ENCODE measurements at places on chromosomes 7 and 10.

- peak; percentile 14 for DNase-seq
Observed at GRCh38 chr10:118543714-118544400, 51.6 kb downstream of the PRLHR start.

DNA sequence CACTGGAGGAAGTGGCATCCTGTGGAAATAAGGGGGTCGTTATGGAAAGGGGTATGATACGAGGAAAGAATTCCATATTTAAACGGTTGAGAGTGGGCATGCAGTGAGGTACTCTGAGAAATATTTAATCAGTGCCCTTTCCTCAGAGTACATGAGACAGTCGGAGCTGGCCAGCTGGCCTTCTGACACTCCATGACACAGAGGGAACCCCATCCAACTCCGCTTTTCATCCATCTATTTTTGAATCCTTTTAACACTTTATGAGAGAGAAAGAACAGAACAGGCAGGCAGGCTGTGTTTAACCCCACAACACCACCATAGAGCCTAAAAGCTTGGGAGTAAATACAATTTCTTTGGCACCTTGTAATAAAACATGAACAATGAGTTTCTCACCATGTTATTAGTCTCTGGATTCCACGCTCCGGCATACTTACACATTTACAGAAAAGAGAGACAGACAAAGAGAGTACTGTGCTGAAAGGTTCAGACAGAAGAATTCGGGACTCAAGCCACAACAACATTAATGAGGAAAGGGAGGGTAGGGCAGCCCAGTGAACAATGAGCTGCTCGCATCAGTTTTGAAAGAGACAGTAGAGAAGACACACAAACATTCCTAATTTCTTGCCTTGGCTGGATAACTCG is 124.2 kb upstream of the PDLIM1 start:
- DNase-seq: no peak

DNA sequence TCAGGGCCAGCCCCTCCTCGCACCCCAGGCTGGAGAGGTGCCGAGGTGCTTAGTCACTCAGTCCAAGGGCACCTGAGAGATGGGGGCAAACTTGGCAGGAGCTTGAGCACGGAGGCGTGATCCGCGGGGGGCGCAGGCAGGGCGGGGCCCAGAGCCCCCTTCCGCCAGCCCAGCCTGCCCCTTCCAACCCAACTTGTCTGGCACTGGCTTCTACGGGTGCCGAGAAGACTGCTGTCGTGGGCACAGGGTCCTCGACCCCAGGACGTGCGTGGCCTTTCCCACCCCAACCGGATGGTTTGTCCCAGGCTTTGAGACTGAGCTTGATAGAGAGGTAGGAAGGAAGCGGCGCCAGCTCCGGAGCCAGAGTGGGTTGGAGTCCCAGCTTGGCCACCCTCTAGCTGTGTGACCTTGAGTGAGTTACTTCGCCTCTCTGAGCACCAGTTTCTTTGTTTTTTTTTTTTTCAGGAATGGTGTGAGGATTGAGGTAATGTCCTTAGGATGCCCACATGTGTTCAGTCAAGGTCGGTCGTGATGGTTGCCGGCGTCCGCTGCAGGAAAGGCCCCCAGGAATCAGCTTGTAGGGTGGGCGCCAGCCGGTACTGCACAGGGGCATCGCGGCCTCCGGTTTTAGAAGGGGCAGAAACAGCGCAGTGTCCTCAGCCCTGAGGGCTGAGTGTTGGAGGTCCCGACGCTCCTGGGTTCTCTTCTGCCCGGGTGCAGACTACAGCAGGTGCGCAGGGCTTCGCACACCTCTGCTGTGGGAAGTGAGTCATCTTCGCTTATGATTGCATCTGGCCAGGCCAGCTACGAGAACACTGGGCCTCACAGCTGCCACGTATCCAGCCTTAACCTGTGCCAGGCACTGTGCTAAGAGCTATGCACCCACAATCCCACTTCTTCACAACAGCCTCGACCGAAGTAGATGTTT is 28.6 kb upstream of the VAX1 start:
- DNase-seq: no peak

- no peak for DNase-seq
Observed at GRCh38 chr7:143375298-143376034, 5.7 kb upstream of the ZYX start.

- DNase-seq: peak; percentile 26
Observed at GRCh38 chr10:50622706-50623662, 772 bp downstream of the SGMS1 start.

DNA sequence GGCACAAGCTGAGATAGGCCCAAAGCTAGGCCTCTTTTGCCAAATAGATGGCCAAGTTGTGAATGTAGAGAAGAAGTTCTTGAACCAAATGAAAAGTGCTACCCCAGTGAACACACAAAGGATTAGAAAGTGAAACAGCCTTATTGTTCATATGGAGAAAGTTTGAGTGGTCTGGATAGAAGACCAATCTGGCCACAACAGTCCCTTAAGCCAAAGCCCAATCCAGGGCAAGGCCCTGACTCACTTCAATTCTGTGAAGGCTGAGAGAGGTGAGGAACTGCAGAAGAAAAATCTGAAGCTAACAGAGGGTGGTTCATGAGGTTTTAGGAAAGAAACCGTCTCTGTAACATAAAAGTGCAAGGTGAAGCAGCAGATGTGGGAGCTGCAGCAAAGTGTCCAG is 18.7 kb upstream of the ATP6V0A4 start:
- DNase-seq: no peak

- DNase-seq: no peak
Observed at GRCh38 chr7:41247143-41247865, 455.6 kb downstream of the INHBA start.

- no peak for DNase-seq
Observed at GRCh38 chr10:32371101-32371500, 24.1 kb upstream of the EPC1 start.

DNA sequence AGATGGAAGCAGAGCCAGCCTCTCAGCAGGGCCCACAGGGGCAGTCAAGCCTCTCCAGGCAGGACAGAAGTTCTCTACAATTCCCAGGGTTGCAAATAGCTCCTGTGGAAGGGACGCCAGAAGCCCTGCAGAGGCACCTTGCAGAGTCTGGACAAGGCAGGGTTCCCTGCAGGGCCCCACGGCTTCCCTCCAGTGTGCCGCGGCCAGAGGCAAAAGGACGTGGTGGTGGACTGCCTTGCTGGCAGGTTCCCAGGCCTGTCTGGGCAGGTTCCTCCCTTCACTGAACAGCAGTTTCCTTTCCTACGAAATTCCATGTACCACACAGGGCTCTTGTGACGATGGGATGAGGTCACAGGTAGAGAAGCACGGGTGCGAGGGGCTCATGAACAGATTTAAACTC is 25.1 kb downstream of the UPP1 start:
- no peak for DNase-seq

GRCh38 chr10:114313866-114314265 is 74.8 kb downstream of the VWA2 start:
- DNase-seq: no peak

GRCh38 chr10:89236226-89236797 is 15.3 kb downstream of the LIPA start:
- no peak for DNase-seq

GRCh38 chr7:3520206-3520605 is 219.2 kb downstream of the SDK1 start:
- DNase-seq: no peak

GRCh38 chr10:23442936-23443335 is 4.1 kb downstream of the OTUD1 start:
- no peak for DNase-seq

DNA sequence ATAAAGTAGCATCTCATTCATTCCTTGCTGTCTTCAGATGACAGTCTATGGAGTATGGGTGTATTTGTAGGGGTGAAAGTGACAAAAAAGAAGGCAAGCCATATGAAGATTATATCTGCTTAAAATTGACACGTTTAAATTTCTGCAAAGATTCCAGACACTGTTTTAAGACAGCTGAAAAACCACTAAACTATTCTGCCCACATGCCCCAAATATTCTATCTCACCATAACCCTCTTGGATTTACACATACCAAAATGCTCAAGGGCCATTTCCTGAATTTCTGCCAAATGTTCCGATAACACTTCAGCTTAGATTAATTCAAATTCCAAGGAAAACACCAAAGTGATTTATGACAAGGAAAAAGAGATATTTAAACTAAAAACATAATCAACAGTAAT is 99.9 kb upstream of the IL6 start:
- no peak for DNase-seq

- DNase-seq: no peak
Observed at GRCh38 chr7:26853788-26854393, 10.5 kb downstream of the SKAP2 start.

- DNase-seq: no peak
Observed at GRCh38 chr7:66189695-66190503, 15.2 kb upstream of the TPST1 start.

GRCh38 chr10:10078446-10078845 is 939.2 kb upstream of the CELF2 start:
- DNase-seq: no peak

GRCh38 chr10:6543431-6544005 is 36.6 kb downstream of the PRKCQ start:
- DNase-seq: peak; percentile 54

DNA sequence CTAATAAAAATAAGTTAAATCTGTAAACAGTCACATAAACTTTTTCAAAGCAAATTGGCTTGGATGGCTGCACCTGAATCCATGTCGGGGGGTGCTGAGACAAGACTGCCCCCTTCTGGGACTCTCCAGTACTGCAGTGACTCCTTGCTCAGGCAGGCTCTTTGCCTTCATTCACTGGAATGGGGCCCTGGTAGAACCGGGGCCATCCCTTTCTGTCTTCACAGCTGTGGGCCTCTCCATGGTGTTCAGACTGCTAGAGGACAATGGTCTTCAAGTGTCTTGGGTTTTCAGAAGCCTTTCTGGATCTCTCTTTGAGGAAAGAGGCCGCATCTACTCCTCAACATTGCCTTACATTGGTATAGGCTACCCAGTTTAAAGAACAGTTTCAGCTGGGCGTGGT is 16.1 kb upstream of the IMPDH1 start:
- peak; percentile 65 for DNase-seq

DNA sequence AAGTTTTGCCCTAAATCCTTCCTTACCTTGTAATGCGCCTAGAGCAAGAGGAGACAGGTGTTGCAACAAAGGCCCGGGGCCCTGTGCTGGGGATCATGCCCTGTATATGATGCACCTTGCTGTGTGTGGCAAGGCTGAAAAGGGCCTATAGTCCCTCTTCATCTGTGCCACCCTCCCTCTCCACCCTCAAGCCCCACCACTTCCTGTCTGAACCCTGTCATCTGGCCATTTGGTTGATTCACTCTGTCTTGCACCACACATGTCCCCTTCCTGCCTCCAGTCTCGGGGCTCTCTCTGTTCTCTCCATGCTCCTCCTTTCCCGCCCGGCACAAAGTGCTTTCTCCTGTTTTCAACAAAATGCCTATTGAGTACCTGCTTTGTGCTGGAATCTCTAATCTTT is 11.5 kb upstream of the MALSU1 start:
- no peak for DNase-seq

DNA sequence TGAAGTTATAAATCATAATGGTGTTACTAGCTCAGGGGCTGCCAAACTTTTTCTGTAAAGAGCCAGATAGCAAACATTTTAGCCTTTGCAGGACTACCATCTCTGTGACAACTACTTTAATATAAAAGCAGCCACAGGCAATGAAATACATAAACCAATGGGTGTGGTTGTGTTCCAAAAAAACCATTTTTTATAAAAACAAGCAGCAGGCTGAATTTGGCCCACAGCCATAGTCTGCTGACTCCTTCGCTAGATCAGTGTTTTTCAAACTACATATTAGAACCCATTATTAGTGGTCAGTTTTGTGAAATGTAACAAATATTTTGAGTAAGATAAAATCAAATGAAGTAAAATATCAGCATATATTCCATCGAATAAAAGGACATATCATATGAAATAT is 13.6 kb downstream of the GNG11 start:
- no peak for DNase-seq

GRCh38 chr10:115525141-115525540 is 432.0 kb downstream of the ATRNL1 start:
- DNase-seq: no peak

- DNase-seq: no peak
Observed at GRCh38 chr7:135247746-135248471, 14.3 kb downstream of the STRA8 start.

DNA sequence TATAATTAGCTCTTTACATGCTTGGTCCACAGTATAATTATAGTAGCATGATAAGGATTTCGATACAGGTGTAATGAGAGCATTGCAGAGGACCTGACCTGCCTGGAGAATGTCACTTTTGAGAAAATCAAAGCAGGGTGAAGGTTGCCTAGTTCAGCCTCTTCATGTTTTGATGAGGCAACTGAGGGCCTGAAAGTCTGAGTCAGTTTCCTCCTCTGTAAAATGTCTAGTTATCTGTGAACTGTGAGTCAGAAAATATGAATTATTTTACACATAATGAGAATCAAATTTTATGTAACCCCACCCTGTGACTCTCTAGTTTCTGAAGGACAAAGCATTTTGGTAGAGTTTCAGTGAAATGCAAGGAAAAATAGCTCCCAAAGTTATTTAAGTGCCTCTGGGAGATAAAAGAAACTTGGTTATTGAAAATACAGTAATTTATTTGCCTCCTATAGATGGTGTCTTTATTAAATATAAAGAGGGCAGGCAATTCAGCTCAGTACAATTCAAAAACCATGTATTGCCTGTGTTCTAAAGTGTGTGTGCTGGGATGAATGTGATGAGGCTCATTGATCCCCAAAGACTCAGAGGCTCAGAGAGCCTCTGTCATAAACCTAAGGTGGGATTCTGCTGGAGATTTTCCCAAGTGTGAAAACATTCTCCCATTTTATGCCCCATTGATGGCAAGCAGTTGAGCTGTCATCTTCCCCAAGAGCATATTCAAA is 37.3 kb upstream of the SAMD9L start:
- no peak for DNase-seq

- DNase-seq: no peak
Observed at GRCh38 chr10:113019692-113020474, 69.8 kb downstream of the TCF7L2 start.

GRCh38 chr10:93654201-93654600 is 41.9 kb downstream of the PDE6C start:
- no peak for DNase-seq

DNA sequence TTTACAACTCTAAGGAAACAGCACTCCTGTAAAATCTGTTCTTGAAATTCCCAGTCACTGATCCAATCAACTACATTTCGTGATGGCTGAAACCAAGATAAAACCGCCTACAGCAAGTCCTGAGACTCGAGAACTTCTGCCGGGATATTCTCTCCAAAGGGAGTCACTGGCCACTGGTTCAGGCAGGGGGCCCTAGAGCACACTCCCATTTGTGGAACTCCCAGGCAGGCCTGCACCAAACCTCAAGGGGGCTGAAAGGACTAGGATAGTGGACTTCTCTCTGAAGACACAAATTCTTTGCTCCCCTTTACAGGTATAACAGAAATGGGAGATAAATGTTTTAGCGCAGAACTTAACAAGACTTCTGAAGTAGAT is 16.3 kb downstream of the CYTH3 start:
- no peak for DNase-seq

DNA sequence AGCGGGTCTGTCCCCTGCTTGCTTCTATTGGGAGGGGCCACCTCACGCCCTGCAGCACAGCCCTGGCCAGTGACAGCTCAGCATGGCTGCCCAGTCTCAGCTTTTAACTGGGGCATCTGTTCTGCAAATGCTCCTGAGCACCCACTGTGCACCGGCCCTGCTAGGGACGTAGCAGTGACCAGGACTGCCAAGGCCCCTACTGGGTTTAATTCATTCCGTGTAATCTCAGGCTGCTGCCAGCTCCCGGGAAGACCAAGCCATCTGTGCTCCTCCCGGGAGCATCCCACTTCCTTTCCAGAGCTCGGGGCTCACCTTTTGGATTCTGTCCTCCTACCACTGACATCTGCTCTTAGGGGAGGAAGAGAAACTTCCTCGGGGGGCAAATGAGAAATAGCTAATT is 85.2 kb downstream of the ADARB2 start:
- no peak for DNase-seq

- DNase-seq: no peak
Observed at GRCh38 chr7:29883462-29884398, 77.4 kb downstream of the WIPF3 start.

GRCh38 chr10:93512565-93512964 is 16.2 kb downstream of the CEP55 start:
- no peak for DNase-seq

Measured in activated CD4-positive, alpha-beta T cell treated with anti-CD3 and anti-CD28 coated beads, Interleukin-2, amount 50 U/mL, for 4 hours (primary cell).